ENCODE measurements at places on chromosomes 3 and 15.

- no peaks in the 10 kb centered on the region for H3K27me3 ChIP-seq
- no peak overlapping the region for H3K4me3 ChIP-seq
- no peaks in the 10 kb centered on the region for H3K4me1 ChIP-seq
- no peaks in the 10 kb centered on the region for H3K36me3 ChIP-seq
Observed at GRCh38 chr3:129527262-129527661, 1.2 kb upstream of the RHO start.

GRCh38 chr15:32871883-32872282, 154.1 kb downstream of the GREM1 start:
- no peak overlapping the region for H3K27ac ChIP-seq
- no peak overlapping the region for H3K4me3 ChIP-seq
- H3K4me1 ChIP-seq: no peaks in the 10 kb centered on the region

DNA sequence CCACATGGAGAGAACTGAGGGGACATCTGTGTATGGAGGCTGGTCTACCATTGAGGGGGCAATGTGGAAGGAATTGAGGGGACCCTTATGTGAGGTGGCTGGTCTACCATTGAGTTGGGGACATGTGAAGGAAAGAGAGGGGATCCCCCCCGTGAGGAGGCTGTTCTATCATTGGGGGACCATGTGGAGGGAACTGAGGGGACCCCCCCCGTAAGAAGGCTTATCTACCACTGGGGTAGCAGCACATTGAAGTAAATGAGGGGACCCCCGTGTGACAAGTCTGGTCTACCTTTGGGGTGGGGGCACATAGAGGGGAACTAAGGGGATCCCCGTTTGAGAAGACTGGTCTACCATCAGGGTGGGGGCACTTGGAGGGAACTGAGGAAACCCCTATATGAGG, 158.0 kb downstream of the FBLN2 start:
- no peak for DNase-seq
- no peak overlapping the region for H3K27ac ChIP-seq

- peaks cover 34% of the 10 kb centered on the region for H3K36me3 ChIP-seq
- H3K4me1 ChIP-seq: peaks cover 20% of the 10 kb centered on the region
- H3K27ac ChIP-seq: no peak overlapping the region
- DNase-seq: no peak
- no peaks in the 10 kb centered on the region for H3K27me3 ChIP-seq
Observed at GRCh38 chr15:57147621-57148020, 228.7 kb upstream of the CGNL1 start.

DNA sequence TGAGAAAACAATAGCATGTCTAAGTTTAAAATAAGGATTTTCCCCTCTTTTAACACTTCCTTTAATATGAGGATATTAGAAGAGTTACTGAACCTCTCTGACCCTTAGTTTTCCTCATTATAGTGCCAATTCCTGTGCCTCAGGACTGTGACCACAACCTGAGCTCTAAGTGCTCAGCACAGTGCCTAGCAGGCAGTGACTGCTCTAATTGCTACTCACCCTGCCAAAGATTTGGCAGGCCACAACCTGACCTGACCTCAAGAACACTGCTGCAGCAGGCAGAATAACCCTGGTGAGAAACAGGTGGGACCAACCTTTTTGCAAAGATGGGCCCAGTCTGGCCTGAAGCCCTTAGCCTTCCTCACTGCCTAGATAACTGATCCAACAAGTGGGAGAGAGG, 35.7 kb downstream of the NBEAL2 start:
- H3K36me3 ChIP-seq: peaks cover 56% of the 10 kb centered on the region
- H3K4me3 ChIP-seq: no peak overlapping the region
- H3K4me1 ChIP-seq: peaks cover 57% of the 10 kb centered on the region
- H3K27ac ChIP-seq: peak overlapping the region; percentile 31
- H3K27me3 ChIP-seq: no peaks in the 10 kb centered on the region
- DNase-seq: no peak

DNA sequence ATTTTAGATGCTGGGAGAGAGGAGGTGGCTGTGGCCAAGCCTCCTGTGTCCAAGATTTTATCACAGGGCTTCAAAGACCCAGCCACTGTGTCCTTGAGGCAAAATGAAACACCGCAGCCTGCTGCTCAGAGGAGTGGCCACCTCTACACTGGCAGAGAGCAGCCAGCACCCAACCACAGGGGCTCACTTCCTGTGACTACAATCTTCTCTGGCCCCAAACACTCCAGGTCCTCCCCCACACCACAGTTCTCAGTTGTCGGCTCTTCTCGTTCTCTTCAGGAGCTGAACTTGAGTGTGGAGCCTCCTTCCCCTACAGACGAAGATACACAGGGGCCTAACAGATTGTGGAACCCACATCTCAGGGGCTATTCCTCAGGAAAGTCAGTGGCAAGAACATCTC, 45.6 kb downstream of the CDAN1 start:
- H3K27ac ChIP-seq: no peak overlapping the region
- DNase-seq: no peak
- peaks cover 5% of the 10 kb centered on the region for H3K4me1 ChIP-seq
- H3K36me3 ChIP-seq: peaks cover 9% of the 10 kb centered on the region
- H3K27me3 ChIP-seq: no peaks in the 10 kb centered on the region
- H3K4me3 ChIP-seq: no peak overlapping the region
